ENCODE measurements at places on chromosomes 3 and 15. TPM values are rescaled to one million over a fixed set of nuclear protein-coding genes. Genes with fewer than 3 reads are reported as not detected.

DNA sequence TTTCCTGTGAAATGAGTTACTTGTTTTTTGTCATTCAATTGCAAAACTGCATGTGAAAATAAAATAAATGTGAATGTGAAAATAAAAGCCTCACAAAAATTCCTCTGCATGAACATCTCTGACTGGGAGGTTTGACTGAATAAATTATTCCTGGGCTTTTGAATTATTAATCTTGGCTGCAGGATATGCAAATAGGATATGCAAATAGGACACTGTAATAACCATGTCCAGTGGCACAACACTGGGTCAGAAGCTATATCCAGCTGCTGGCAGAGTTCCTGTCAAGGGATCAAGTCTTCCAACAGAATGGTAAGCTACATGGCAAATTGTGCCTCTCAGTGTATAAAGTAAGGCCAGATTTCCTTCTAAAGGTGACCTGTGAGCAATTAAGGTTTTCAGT, at the start of gene SUCNR1:
TSS of gene SUCNR1 (plus strand) at position 246 of the 400 bp plus-strand sequence. CDS start 6,250 bp downstream, outside the sequence.
- DNase-seq: no peak

- peak; percentile 36 for DNase-seq
These were observed 64.5 kb downstream of the KLHL25 start for GRCh38 chr15:85730001-85730820.

- DNase-seq: no peak
These were observed 135.4 kb upstream of the CBLB start for GRCh38 chr3:106004137-106004681.

DNA sequence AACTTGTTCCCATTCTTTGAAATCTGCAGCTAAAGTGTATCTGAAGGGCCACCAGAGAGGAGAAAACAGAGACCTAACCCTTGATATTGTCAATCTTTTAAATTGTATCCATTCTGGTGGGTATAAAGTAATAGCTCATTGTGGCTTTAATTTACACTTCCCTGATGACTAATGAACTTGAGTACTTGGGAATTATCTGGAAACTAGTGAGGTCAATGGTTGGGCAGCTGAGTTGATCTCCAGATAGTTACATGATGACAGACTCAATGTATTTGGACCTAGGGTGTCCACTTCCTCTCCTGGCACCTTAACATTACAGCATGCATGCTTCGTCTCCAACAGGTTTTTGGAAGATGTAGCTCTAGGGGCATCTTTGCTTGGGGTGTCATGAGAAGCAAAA, 195.2 kb downstream of the PDCD6IP start:
- no peak for DNase-seq

GHSR gene
- not detected for total RNA-seq

CILP gene
- total RNA-seq: not detected

All from endothelial cell (in vitro differentiated cells).